Testis (tissue), 5 donors: ENCODE measurements at places on chromosomes 7 and 10. TPM values are rescaled to one million over a fixed set of nuclear protein-coding genes. Genes with fewer than 3 reads are reported as not detected.

DNA sequence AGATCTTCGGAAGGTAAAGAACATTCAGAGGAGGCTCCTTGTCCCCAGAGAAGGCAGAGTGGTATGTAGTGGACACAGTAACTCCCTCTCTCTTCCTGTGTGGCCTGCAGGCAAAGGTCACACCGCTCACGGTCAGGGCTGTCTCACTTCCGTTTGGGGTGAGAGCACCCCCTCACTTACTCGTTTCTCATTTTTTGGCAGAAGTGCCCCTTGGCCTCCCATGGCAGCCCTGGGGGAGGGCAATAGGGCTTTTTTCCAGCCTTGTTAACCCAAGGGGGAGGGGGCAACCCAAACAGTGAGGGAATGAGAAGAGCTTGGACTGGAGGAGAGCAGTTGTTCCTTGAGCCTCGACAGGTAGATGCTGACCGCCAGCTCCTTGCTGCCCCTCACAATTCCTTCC is 31.8 kb upstream of the SRGN start:
- DNase-seq = no peak

GRCh38 chr10:5089865-5090264 is 4.3 kb upstream of the AKR1C3 start:
- no peak for DNase-seq

GRCh38 chr7:94848992-94849576 is 58.3 kb upstream of the PPP1R9A start:
- peak; percentile 25 for DNase-seq

The NPTX2 gene
- total RNA-seq = 136 TPM

The BTBD16 gene
- total RNA-seq = 5.3 TPM

The KAZALD1 gene
- 6.4 TPM for total RNA-seq

GRCh38 chr7:1567896-1568510 is 1.8 kb downstream of the PSMG3 start:
- DNase-seq = no peak

DNA sequence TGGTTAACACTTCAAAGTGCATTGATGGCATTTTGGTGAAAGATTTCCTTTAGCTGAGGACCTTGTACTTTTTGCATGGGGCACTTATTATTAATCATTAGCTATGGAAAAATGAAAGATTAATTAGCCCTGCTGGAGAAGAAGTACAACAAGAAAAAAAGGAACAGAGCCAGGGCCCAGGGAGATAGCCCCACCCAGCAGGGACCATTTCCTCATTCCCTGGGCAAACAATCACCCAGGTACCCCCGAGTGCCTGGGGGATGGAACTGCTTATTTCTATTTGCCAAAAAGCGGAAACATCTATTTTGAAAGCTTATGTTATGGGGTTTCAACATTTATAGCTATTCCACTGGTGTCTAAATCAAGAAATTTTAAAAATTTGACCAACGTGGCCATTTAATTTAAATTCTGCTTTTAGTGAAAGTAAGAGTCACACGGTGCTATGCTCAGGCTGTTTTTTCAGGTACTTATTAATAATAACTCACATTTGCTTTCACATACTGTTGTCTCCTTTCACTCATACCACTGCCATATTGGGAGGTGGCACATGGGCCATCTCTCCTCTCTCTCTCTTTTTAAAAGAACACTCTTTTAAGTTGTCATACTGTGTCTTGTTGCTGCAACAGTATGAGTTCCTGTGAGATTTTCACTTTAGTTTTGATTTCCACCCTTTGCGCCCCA is 143.6 kb upstream of the KIF5B start:
- DNase-seq = no peak

- DNase-seq = peak; percentile 36
Observed at GRCh38 chr7:40866601-40867000, 731.8 kb downstream of the SUGCT start.

DNA sequence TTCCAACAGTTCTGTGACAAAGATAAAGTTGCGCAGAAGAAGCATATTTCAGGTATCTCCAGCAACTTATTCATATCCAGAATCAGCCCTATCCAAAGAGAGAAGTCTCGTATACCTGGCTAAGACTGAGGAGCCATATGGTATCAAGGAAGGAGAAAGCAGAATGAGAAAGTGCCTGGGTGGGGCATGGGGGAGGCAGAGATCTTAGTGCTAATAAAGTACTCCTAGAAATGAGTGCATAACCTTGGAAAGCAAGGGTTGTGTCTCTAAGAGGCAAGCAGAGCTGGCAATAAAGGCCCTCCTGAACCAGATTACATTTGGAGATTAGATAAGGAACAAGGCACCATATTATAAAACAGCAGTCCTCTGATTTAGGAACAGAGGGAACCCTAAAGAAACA is 12.7 kb downstream of the TASOR2 start:
- DNase-seq = no peak
